Breast epithelium (tissue), 4 donors: ENCODE measurements at places on chromosomes 4 and X. TPM values are rescaled to one million over a fixed set of nuclear protein-coding genes. Genes with fewer than 3 reads are reported as not detected.

Gene COL25A1
- total RNA-seq, result 2.8 TPM

Gene FAM47A
- total RNA-seq, result not detected

Gene ZCCHC18
- total RNA-seq, result 1.1 TPM

Gene FRG2
- total RNA-seq, result not detected

Gene MAGEC2
- not detected for total RNA-seq

Gene NHS
- 11.2 TPM for total RNA-seq

Gene KLHL13
- total RNA-seq, result 20.2 TPM

Gene SPANXN3
- total RNA-seq, result not detected

Gene BST1
- total RNA-seq, result 6.4 TPM

Gene ENAM
- total RNA-seq, result not detected

Gene TRIM2
- 109 TPM for total RNA-seq

Gene MAGEB6B
- not detected for total RNA-seq

Gene CSAG3
- total RNA-seq, result not detected

Gene SMIM10L2A
- 1.3 TPM for total RNA-seq

Gene SSX4B
- not detected for total RNA-seq

Gene KIT
- 23.2 TPM for total RNA-seq

Gene APOOL
- total RNA-seq, result 10.8 TPM

Gene AKAP14
- not detected for total RNA-seq

Gene VGLL1
- total RNA-seq, result 3.9 TPM

Gene TMEM47
- 36.8 TPM for total RNA-seq

Gene GLRB
- 11.8 TPM for total RNA-seq

Gene GAGE12H
- total RNA-seq, result not detected

Gene CLCN4
- total RNA-seq, result 4.7 TPM
